ENCODE measurements at places on chromosomes 2 and 18. TPM values are rescaled to one million over a fixed set of nuclear protein-coding genes. Genes with fewer than 3 reads are reported as not detected.

LIMS3 gene
- 7.5 TPM for total RNA-seq

DNA sequence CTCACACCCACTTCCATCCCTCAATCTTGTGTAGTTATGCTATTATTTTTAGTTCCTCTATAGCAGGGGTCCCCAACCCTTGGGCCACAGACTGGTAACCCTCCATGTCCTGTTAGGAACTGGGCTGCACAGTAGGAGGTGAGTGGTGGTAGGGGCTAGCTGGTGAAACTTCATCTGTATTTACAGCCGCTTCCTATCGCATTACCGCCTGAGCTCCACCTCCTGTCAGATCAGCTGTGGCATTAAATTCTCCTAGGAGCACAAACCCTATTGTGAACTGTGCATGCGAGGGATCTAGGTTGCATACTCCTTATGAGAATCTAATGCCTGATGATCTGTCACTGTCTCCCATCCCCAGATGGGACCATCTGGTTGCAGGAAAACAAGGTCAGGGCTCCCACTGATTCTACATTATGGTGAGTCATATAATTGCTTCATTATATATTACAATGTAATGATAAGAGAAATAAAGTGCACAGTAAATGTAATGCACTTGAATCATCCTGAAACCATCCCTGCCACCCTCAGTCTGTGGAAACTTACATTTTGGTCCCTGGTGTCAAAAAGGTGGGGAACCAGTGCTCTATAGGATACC lies 1.6 kb upstream of the RAB11FIP5 start:
- no peak for DNase-seq

GRCh38 chr18:8176554-8176953 lies 432.7 kb upstream of the RAB12 start:
- peak; percentile 69 for DNase-seq

GRCh38 chr2:147910990-147911473 lies 66.2 kb downstream of the ACVR2A start:
- peak; percentile 69 for DNase-seq

DNA sequence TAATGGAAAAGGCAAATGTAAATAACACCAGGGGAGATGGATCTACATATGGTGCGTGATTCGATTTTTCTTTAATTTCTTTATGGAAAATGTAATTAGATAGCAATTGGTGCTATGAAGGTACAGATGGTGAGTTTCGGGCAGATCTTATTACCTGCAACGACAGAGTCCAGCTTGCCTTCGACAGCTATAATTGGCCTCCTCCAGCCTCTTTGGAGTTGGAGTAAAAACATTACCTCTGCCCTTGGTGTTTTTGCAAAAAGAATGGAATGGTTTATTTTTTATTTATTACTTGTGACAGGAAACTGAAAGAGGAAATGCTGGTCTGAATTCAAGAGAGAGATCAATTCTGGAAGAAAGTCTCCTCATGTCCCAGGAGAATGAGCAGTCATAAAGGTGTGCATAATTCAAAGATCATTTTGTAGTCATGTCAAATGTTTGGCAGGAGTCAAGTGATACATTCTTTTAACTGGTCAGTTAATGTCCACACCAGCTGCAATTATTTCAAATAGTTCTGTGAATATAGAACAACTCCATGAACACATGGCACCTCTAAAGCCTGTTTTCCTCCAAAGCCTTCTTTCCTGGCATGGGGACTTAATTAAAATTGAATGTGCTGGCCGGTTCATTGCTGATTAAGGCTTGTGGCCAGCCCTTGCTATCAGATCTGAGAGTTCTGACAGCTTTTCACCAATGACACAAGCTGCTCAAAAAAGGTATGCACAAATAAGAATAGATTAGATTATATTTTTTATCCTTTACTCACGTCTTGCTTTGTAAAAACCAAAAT lies 46.9 kb upstream of the KCNH7 start:
- no peak for DNase-seq

- peak; percentile 37 for DNase-seq
Measured at GRCh38 chr2:105772362-105772761, 27.6 kb downstream of the NCK2 start.

DNA sequence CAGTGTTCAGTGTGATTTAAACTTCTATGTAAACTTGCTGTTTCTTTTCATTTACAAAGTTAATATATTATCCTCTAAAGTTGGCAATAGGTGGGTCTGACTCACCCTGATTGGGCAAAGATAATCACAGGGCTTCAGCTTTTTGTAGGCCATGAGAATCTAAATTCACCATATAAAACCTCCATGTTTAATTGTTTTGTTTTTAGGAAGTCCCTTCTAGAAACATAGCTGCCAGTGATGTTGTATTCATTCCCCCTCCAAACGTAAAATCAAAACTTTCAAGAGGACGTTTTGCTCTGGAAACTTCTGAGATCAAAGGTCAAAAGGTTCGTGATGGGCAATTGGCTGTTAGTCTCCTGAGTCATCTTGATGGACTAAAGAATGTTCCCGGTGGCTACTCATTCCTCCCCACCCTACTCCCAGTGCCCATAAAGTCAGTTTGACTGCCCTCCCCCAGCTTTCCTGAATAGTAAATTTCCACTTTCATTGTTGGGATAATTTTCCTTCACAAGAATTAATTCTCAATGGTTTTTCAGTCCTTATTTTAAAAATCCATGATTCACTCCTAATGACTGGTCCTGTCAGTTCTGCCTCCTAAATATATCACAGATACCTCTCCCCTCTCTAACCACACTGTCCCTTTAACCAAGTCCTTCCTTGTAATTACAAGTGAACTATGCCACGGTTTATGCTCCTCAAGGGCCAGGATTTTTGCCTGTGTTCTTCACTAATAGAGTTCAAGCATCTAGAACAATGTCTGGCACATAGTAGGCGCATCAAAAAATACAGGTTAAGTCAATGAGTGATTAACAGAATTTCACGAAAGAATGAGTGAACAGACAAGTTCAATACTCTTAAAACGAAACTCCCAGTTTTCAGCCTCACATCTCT lies 164.4 kb upstream of the VRK2 start:
- DNase-seq: peak; percentile 95

TMEM247 gene
- not detected for total RNA-seq

NAT8 gene
- 0.69 TPM for total RNA-seq

GRCh38 chr2:212284166-212284565 lies 254.4 kb downstream of the ERBB4 start:
- no peak for DNase-seq

- no peak for DNase-seq
Measured at GRCh38 chr2:150256736-150257135, 230.7 kb downstream of the RND3 start.

TTC39C gene
- 42.0 TPM for total RNA-seq

DNA sequence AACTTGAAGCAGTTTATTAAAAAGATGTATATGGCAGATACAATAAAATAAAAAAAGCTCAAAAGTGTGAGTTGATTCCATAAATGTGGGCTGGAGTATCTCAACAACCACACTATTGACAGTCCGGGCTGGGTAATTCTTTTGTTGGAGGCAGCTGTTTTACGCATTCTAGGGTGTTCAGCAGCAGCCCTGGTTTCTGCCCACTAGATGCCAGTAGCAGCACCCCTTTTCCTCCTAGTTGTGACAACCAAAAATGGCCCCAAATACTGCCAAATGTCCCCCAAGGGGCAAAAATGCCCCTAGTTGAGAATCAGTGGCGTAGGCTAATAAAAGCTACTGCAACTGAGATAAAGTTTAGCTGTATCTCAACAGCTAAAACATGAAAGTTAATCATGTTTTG lies 44.8 kb downstream of the CHMP3 start:
- no peak for DNase-seq

DNA sequence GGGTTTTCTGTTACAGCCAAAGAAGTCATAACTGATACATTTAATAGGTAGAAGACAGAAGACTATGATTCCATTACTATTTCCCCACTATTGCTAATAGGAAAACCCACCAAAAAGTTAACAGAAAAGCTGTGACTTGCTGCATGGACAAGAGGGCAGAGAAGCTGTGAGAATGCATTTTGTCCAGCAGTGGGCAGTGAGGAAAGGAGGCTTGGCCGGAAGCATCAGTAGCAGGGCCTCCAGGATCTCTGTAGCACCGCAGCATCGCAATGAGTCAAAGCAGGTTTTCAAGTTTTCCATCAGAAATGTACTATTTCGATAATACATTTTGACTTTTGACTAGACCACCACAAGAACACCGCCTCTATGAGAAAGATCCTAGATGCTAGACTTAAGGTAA lies 24.9 kb downstream of the MYO5B start:
- no peak for DNase-seq

DNA sequence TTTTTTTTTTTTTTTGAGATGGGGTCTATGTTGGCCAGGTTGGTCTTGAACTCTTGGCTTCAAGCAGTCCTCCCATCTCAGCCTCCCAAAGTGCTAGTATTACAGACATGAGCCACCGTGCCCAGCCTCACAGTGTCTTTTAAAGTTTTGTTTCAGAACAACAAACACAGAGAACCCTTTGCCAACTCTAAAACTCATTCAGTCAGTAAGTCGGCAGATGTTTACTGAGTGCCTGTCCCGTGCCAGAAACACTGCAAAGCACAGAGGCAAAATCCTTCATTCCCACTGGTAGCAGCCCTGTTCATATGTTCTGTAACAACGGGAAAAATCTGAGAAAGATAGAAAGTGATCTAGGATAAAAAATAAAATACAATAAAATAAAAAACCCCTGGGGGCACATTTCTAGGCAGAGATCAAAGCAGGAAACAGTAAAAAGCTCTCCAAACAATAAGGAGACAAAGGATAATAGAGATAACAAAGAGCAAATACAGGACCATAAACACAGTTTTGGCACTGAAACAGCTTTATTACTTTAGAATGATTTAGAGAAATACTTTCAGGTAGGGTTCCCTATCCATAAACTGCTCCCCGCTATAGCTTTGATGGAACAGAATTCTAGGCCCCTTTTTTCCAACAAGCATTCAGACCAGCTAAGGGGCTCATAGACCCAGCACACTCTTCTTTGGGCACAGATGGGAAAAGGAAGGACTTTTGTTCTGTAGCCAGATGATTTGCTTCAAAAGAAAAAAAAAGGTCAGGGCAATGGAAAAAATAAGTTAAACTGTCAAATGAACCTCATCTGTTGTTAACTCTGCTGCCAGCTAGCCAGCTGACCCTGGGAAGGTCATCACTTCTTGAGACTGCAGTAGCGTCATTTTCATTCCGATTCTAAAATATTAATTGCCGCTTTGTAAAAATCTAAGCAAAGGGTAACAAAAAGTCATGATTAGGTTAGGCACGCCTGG lies 212.3 kb downstream of the CDH20 start:
- no peak for DNase-seq

DNAH6 gene
- total RNA-seq: 1.6 TPM

GRHL1 gene
- total RNA-seq: 4.0 TPM

DNA sequence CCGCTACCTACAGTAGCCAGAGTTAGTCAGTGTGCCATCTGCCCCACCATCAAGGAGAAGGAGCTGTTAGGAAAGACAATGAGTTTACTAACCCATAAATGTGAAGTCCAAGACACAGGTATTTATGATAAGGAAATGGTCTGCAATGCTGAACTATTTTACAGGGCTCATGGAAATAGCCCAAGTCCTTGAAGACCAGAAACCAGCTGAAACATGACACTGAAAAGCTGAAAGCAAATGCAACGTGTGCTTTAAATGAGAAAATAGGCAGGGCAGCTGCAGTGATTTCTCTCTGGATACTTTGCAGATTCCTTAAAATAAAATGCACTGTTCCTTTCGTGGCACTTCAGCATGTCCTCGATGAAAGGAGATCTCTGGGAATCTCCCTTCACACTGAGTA lies 256.4 kb upstream of the TCF4 start:
- DNase-seq: no peak

SCN9A gene
- 1.0 TPM for total RNA-seq

DNA sequence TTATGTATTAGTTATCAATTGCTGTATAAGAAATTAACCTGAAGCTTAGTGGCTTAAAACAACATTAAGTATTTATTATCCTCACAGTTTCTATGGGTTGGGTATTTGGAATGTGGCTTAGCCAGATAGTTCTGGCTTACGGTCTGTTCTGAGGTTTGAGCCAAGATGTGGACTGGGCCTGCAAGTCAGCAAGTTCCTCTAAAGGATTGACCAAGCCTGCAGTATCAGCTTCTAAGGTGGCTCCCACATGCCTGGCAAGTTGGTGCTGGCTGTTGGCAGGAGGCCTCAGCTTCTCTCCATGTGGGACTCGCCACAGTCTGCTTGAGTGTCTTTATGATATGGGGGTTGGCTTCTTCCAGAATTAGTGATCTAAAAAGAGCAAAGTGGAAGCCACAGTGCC lies 45.0 kb upstream of the TCF4 start:
- peak; percentile 1 for DNase-seq

IL1B gene
- total RNA-seq: 0.35 TPM
